ENCODE measurements at places on chromosomes 2 and 18.

- DNase-seq = no peak
Measured at GRCh38 chr2:228600265-228600664, 418.8 kb upstream of the SPHKAP start.

DNA sequence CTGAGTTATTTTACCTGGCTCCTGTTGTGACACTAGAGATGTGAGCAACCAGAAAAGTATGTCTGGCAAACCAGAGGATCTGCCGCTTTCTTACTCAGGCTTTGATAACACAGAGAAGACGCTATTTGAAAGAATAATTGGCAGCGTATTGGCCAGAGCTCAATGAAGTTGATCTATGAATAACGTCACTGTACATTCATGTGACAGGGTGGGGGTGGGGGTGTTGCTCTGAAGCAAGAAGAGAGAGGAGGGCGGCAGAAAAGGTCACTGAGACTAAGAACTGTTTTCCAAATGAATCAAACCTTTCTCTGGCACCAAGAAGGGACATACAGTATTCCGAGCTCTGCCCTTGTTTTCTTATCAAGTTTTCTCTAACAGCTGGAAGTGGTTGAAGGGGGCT, 1.7 kb upstream of the ONECUT2 start:
- DNase-seq = no peak

- DNase-seq = no peak
Measured at GRCh38 chr2:9765611-9766531, 77.4 kb upstream of the TAF1B start.

DNA sequence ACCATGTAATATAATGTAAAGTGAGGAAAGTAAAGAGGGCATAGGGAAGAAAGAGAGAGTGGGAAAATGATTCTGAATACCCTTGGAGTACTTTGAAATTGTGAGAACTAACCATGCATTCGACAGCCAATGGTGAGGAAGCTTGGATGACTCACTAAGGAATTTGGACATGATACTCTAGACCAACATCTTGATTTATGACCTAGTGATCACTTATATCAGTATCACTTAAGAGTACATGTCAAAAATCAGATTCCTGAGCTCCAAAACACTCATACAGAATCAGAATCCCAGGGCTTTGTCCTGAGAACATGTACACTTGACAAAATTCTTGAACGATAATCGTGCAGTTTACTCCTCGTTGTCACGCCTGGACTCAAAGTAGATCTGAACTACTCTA, 1899.8 kb upstream of the PIK3C3 start:
- no peak for DNase-seq

DNA sequence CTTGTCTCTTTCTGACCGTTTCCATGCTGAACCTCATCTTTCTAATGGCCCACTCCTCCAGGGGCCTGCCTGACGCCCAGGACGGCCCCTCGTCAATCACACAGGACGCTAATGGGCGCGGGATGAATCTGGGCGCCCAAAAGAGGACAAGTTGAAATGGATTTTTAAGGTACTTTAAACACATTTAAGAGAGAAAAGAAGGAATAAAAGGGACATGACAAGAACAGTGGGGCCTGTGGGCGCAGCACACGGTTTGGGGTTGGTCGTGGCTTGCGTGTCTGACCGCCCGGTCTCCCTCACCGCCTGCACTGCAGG, 607 bp upstream of the UBE2F start:
- no peak for DNase-seq

DNA sequence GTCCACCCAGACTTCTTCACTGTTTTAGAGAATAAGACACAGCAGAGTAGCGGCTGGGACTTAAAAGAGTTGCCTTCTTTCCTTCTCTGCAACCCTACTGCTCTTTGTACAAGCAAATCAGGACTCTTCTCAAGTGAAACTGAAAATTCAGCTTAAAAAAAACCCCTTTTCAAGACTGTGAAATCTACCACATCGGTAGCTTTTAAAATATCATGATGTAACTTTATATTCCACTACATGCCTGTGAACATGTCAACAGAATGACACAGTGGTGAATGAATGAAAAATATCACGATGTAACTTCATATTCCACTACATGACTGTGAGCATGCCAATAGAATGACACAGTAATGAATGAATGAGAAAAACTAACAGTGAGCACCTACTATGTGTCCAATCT, 53.4 kb downstream of the TCF4 start:
- no peak for DNase-seq

DNA sequence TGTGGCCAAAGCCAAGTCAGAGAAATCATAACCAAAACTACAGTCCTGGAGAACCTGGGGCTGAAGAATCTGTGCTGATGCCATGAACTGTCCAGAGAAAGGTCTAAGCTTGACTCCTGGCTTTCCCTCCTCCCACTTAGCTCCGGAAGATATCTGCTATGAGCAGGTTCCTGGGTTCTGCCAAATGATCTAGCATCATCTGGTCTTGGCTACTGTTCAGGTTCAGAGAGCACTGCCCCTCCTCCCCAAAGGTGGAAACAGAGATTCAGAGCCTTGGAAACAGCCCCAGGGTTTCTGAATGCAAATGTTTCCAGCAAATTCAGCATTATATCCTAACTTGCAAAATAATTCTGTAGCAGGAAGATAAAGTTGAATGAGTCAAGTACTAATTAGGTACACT, 219.2 kb upstream of the SP5 start:
- no peak for DNase-seq

GRCh38 chr2:235165136-235165535, 213.3 kb downstream of the SH3BP4 start:
- DNase-seq = no peak

DNA sequence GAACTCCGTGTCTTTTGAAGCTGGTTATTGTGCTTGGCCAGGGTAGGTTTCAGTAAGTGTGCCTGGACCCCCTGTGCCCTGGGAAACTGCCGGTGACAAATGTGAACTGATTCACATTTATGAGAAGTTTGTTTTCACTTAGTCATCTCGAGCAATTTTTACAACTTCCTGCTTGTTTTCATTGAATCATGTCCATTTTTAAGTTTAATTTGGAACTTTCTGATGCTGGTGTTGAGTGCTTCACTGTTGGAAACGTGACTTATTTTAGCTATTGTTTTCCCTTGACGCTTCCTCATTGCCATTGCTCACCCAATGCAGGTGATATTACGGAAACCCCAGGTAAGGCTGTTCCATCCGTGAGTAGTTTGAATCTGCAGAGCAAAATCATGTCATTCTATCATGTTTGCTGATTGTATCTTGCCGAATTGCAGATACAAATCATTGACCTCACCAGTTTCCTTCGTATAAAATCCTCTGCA, 97.2 kb downstream of the RTN4 start:
- no peak for DNase-seq
